Activated naive CD4-positive, alpha-beta T cell treated with anti-CD3 and anti-CD28 coated beads, Interleukin-2, amount 10 ng/mL, durations not matched to agents 7 days and 5 days (primary cell): ENCODE measurements at places on chromosomes 16 and 17.

DNA sequence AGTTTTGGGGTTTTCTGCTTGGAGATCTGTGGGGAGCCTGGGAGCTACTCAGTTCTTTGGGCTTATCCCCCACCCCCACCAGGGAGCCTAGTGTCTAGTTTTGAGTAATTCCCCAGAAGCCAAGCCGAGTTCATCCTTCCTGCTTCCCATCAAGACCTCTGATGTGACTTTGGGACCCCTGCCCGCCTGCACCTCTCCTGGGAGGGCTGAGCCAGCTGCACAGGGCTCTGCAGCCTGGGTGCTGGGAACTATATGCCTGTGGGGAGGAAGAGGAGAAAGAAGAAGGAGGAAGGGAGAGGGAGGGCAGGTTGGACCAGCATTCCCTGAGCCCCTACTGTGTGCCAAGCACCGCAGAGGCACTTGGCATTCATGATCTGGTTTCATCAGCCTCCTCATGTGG is 178.9 kb downstream of the TMEM132E start:
- DNase-seq = peak; percentile 5

- DNase-seq = no peak
Measured at GRCh38 chr17:65542610-65543009, 18.8 kb downstream of the AXIN2 start.

GRCh38 chr16:71933017-71933416 is 37.7 kb downstream of the IST1 start:
- DNase-seq = no peak

DNA sequence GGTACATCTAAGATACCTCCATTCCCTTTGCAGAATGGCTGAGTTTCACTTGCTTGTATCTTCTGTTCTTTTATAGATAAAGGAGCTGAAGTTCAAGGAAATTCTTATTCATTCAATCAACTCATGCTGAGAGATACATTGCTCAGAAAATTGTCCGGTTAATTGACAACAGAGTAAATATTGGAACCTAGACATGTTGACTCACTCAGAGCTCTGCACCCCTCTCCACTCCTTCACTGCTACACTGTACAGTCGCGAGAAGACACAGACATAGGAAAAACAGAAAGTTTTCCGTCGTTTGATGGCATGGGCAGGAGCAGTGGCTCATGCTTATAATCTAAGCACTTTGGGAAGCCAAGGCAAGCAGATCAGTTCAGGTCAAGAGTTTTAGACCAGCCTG is 690.5 kb upstream of the SOX9 start:
- no peak for DNase-seq

- no peak for DNase-seq
Measured at GRCh38 chr17:10702574-10702973, 5.2 kb downstream of the ADPRM start.

- DNase-seq = no peak
Measured at GRCh38 chr16:57528499-57529390, 7.6 kb downstream of the CCDC102A start.

GRCh38 chr16:12677502-12677901 is 126.2 kb downstream of the CPPED1 start:
- peak; percentile 40 for DNase-seq

DNA sequence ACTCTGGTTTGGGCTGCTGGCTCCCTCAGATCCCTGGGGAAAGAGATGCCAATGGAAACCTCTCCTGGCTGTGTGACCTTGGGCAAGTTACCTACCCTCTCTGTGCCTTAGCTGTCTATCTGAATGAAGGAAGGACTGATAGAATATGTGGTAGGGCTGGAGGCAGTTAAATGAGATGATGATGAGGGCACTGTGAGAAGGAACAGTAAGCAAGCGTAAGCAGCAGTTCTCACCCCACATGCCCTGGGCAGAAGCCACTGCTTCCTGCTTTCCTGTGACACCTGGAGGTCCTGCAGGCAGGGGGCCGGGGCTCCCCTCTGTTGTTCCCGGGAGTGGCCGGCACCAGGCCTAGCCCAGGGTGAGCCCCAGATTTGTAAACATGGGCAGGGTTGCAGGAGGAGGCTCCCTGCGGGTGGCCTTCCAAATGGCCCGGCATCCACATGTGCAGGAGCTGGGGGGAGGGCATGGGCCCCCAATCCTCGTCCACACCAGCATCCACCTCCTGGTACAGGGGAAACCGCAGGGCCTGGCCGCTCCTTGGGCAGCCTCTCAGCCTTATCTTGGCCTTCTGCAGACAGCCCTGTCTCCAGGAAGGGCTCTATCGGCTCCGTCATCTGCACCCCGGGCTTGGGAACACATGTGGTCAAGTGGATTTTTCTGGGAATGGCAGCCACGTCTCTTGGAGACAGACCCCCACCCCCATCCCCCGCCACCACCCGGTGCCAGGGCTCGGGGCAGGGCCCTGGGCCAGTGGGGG is 235.6 kb upstream of the GSE1 start:
- DNase-seq = no peak

- no peak for DNase-seq
Measured at GRCh38 chr16:81624760-81625543, 154.1 kb upstream of the PLCG2 start.

DNA sequence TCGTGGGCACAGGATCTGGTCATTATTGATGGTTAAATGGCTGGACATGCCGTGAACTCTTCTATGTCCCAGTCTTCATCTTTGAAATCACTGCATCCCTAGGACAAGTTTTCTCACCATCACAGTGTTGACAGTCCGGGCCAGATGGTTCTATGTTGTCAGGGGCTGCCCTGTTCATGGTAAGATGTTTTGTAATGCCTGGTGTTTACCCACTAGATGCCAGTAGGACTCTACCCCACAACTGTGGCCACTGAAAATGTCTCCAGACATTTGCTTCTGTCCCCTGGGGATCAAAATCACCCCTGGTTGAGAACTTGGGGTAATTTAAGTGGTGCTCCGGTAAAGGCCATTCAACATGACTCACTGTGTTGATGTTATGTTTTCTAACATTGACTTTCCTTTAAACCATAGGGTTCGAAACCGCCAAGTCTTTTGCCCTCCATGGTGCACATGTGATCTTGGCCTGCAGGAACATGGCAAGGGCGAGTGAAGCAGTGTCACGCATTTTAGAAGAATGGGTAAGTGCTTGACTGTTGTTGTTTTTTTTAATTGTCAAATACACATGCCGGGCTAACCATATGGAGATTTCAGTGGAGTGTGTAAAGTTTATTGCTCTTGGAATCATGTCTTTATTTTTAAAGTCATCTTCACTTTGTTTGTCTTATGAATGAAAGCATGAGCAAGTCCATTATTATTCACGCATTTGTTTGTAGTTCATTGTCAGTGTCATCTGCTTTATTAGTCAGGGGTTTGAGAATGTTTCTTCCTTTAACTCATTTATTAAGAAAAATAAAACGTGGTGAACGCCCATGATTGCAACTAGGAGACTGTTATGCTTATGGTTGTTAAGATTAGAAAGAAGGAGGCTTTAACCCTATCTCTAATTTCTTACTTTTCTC is 64.6 kb downstream of the WWOX start:
- no peak for DNase-seq

DNA sequence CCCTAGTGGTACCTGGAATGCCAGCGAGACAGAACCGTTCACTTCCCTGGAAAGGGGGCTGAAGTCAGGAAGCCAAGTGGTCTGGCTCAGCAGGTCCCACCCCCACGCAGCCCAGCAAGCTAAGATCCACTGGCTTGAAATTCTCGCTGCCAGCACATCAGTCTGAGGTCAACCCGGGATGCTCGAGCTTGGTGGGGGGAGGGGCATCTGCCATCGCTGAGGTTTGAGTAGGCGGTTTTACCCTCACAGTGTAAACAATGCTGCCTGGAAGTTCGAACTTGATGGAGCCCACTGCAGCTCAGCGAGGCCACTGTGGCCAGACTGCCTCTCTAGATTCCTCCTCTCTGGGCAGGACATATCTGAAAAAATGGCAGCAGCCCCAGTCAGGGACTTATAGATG is 464.7 kb upstream of the TOM1L1 start:
- no peak for DNase-seq

- no peak for DNase-seq
Measured at GRCh38 chr17:39937447-39937846, 9.9 kb downstream of the LRRC3C start.

DNA sequence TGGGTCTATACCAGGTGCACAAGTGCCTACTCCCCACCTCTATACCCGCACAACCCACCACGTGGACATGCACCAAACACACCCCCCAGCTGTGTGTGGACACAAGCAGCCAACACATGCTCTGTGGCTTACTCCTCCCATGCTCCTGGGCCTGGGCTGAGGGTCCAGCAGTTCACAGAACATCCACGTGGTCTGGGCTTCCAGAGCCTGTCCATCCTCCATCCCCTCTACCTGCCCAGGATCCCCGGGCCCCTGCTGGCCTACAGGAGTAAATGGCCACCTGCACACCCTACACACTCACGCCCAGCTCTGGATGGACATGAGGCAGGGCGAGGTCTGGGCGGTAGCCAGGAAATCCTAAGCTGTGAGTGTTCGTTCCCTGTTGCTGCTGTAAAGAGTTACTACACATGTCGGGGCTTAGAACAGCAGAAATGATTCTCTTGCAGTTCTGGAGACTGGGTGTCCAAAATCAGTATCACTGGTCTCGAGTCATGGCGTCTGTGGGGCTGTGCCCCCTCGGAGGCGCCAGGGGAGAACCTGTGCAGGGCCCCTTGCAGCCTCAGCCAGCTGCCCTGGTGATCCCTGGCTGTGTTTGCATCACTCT is 15.0 kb upstream of the RAI1 start:
- no peak for DNase-seq

DNA sequence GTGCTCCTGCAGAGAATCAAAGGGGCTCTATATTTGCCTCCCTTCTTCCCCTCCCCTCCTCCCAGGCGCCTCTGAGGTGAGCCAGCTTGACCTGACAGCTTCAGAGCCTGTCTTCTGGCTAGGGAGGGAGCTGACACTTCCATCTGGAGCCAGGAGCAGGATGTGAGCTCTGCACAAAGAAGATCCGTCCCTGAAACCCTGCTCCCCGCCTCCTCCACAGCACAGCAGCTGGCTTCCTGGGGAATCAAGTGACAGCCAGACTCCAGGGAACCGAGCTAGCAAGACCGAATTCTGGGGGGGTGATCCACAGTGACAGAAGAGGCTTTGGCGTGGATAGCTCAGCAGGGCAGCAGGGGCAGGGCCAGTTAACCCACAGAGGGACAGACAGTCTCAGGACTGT is 37.2 kb downstream of the CCDC182 start:
- no peak for DNase-seq

DNA sequence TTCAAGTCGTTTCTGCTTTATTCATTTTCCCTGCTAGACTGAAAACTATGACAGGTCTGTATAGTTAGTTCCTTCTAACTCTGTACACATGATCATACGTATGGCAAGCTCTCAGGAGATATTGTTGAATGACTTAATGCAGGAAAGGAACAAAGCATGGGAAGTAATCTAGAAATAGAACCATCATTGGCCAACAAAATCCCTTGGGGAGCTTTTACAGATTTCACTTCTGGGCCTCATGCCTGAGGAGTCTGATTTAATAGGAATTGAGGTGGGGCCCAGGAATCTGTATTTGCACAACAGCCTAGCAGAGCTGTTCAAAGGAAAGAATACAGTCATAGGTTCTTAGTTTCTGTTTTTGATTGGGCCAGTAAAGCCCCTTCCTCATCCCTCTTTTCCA is 229.2 kb downstream of the MAP2K6 start:
- DNase-seq = no peak

- peak; percentile 50 for DNase-seq
Measured at GRCh38 chr17:73595479-73595878, 48.8 kb downstream of the SDK2 start.

DNA sequence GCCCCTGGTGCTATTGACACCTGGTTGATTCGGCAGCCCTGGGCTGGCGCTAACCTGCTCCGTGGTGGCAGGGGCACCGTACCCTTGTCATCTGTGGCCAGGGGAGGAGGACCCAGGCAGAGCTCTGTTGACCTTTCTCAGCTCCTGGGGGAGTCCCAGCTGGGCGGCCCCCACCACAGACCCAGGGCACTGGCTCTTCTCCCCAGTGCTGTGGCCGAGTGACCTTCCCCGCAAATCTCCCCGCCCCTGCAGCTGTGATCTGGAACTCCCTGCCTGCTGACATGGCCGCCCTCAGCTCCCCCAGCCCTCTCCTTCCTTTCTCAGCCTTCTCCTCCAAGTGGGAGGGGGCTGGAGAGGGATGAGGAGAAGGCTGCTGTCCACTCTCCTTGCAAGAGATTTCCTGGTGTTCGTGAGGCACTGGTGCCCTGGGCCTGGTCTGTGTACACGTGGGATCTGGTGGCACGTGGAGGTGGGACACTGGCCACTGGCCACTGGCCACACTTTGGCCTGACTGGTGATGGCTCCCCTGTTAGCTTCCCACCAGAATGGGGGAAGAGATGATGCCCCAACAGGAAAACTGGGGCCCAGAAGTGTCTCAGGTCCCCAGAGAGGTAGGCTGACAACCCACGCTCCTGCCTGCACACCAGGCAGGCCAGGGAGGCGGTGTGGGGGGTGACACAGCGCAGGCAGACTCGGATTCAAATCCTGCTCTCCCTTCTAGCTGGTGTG is 8.2 kb downstream of the FMNL1 start:
- DNase-seq = no peak
